ENCODE measurements at places on chromosomes 2 and 18.

- no peaks in the 10 kb centered on the region for H3K4me1 ChIP-seq
- no peak for DNase-seq
- peaks cover 14% of the 10 kb centered on the region for H3K27me3 ChIP-seq
- H3K27ac ChIP-seq, result no peak overlapping the region
- no peaks in the 10 kb centered on the region for H3K36me3 ChIP-seq
Measured at GRCh38 chr18:11661430-11661829, 27.6 kb upstream of the GNAL start.

GRCh38 chr2:144607891-144608521 lies 88.1 kb upstream of the ZEB2 start:
- no peaks in the 10 kb centered on the region for H3K36me3 ChIP-seq
- H3K27ac ChIP-seq, result no peak overlapping the region
- no peak overlapping the region for H3K4me3 ChIP-seq
- DNase-seq, result no peak
- no peaks in the 10 kb centered on the region for H3K27me3 ChIP-seq

- no peaks in the 10 kb centered on the region for H3K4me1 ChIP-seq
- no peaks in the 10 kb centered on the region for H3K27me3 ChIP-seq
- peaks cover 84% of the 10 kb centered on the region for H3K36me3 ChIP-seq
- H3K27ac ChIP-seq, result no peak overlapping the region
Measured at GRCh38 chr18:21689736-21690135, 14.8 kb downstream of the ABHD3 start.

DNA sequence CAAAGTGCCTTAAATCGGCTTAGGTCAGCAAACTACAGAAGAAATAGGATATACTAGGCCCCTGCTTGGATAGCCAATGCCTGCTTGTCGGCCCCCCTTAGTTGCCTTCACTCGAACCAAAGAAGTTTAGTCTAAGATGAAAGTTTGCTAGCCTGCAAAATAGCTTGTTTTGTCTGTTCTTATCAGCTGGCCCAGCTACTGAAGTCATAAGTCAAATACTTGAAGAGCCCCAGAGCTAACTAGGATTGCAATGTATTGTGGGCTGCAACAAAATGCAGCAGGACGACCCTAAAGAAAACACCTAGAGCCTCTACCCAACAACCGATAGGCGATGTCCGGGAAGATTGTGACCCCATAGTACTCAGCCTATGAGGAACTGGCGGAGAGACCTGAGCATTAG lies 183.5 kb upstream of the HS6ST1 start:
- no peaks in the 10 kb centered on the region for H3K36me3 ChIP-seq
- DNase-seq, result no peak
- H3K27ac ChIP-seq, result peak overlapping the region; percentile 73
- H3K4me1 ChIP-seq, result peaks cover 73% of the 10 kb centered on the region
- H3K4me3 ChIP-seq, result no peak overlapping the region

DNA sequence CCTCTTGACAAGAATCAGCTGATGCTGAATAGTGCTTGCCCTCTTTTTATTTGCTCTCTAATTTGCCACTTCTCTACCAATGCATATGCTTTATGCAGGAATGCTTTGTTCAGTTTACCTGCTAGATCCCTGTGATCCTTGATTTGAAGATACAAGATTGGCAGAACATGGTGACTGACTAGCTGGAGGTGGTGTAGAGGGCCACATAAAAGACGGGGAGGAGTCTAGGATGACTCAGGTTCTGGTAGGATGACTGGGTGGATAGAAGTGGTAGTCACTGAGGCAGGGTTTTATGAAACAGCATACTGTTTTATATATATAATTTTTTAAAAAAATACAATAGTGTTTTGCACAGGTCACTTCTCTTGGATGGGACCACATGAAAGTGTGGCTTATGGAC lies 6.3 kb upstream of the ADGRF3 start:
- no peak overlapping the region for H3K27ac ChIP-seq
- DNase-seq, result no peak
- no peak overlapping the region for H3K4me3 ChIP-seq
- H3K4me1 ChIP-seq, result peaks cover 9% of the 10 kb centered on the region
- no peaks in the 10 kb centered on the region for H3K27me3 ChIP-seq
- peaks cover 3% of the 10 kb centered on the region for H3K36me3 ChIP-seq

- H3K27ac ChIP-seq, result no peak overlapping the region
- no peaks in the 10 kb centered on the region for H3K36me3 ChIP-seq
- no peak overlapping the region for H3K4me3 ChIP-seq
- peaks cover 32% of the 10 kb centered on the region for H3K27me3 ChIP-seq
- H3K4me1 ChIP-seq, result no peaks in the 10 kb centered on the region
Measured at GRCh38 chr2:191701696-191702095, 23.8 kb downstream of the NABP1 start.
